ENCODE measurements at places on chromosomes 4 and X. TPM values are rescaled to one million over a fixed set of nuclear protein-coding genes. Genes with fewer than 3 reads are reported as not detected.

GRCh38 chr4:28227764-28228163, 1367.1 kb downstream of the STIM2 start:
- no peak for DNase-seq

Gene SPP1
- 3.0 TPM for polyA plus RNA-seq

DNA sequence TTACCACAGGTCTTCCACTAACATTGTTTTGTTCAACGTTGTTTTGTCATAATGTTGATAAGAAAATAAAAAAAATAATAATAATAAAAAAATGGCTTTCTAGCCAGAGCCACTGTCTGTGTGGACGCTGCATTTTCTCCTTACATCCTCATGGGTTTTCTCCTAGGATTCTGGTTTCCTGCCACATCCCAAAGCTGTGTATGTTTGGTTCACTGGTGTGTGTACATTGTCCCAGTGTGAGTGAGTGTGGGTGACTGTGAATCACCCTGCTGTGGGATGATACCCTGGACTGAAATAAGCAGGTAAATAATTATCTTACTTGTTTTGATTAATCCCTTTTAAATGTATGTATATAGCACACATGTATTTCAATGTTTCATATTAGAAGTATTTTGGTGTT, 2154.4 kb upstream of the AGA start:
- no peak for DNase-seq

DNA sequence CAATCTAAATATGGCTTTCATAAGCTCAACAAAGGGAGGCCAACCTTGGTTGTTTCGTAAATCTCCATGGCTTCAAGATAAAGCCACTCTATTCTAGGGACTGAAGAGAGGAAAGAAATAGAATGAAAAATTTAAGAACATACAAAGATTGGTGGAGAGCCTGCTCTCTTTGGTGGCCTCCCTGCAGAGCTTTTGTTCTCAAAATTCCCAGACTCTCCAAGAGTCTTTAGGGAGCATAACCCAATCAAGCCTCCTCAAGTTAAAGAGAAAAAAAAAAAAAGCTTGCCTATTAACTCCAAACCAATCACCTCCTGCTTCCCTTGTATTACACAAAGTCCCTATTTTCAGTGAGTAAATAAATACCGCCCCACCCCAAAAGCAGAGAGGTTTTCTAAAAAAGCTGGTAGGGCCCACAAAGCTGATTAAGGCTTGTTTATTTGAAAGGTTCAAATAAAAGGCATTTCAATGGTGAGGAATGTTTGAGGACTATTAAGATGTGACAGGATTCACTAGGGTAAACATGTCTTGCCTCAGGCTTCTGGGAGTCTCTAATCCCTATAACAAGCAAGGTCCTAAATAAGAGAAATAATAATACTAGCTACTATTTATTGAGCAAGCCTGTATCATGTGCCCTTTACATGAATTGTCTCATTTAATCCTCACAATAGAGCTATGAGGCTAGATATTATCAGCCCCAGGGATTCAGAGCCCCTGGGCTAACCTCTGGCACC, 71.6 kb downstream of the GPC3 start:
- no peak for DNase-seq

DNA sequence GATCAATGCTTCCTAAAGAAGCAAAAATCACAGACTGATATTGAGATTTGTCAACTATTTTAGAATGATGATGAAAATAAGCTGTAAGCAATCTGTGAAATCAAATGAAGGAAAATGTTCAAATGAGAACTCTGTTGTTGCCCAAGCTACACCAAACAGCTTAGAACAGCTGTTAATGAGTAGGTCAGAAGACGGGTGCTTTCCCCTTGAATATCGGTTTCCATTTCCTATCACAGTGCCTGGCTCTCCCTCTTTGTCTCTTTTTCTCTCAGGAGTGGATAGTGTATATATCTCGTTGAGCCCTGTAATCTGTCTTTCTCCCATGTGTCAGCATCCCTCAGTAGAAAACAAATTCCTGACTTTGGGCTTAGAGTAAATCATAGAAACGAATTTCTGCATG, 1592.9 kb upstream of the TENM3 start:
- no peak for DNase-seq

- DNase-seq: no peak
Measured at GRCh38 chr4:10442976-10443375, 14.2 kb downstream of the ZNF518B start.

Gene XAGE1A
- polyA plus RNA-seq: not detected

DNA sequence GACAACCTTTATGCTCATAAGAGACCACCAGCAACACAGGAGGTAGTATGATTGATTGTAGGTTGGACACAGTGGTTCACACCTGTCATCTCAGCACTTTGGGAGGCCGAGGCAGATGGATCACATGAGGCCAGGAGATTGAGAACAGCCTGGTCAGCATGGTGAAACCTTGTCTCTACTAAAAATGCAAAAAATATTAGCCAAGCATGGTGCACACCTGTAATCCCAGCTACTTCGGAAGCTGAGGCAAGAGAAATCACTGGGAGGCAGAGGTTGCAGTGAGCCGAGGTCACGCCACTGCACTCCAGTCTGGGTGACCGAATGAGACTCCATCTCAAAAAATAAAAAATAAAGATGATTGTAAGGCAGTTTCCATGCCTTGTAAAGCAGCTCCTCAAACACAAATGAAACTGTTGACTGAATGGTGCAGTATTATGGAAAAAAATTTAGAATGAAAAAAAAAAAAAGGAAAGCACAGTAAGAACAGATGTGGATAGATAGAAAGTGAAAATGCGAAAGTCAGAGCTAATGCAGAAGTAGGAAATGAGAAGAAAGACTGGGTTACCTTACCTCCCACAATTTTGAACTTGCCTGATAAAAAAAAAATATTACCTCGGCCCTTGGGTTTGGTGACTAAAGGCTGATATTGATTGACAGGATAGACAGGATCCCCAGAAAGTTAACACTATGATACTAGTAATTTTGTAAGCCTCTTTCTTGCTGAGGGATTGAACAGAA, 249.2 kb upstream of the TRAM1L1 start:
- no peak for DNase-seq

GRCh38 chrX:68789966-68790365, 38.9 kb upstream of the EFNB1 start:
- DNase-seq: no peak

DNA sequence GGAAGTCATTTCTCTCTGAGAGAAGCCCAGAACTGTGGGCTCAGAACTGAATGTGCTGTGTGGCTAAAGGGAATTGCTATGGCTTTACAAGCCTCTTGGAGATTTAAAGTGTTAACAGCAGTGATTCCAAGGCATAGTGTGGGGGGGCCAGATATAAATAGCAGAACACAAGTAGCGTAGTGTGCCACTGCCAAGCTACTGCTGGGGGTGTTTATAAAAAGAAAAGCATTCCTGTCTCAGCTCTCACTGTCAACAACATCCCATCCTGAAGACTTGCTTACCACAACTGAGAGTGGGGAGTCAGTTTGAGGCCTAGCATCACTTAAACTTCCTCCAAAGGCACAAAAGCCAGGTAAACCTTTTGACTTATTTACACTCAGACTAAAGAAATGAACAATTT, at the start of gene ART3:
TSS of gene ART3 (plus strand) at position 242 of the 400 bp plus-strand sequence. CDS start 1,181 bp downstream, outside the sequence.
- DNase-seq: no peak

DNA sequence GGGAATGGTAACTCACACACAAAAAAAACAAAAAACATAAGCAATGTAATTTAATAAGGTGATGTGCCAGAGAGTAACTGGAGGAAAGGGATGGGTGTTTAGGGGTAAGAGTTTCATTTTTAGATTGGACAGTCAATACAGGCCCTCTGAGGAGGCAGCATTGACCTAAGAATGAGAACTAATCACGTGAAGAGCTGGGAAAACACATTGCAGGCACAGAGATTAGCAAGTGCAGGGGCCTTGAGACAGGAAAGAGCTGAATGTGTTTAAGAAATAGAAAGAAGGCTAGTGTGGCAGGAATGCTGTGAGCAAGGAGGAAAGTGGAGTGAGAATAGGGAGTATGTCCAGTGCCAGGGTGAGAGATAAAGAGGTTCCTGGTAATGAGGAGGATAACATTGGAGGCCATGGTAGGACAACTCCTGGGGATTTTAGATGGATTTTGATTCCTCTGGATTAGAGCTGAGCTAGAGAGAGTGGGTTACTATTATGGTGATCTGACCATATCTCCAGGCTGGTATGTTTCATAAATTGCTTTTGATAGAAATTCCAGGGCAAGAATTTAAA, 17.6 kb downstream of the PDLIM5 start:
- DNase-seq: no peak

GRCh38 chr4:8910100-8910821, 38.6 kb upstream of the HMX1 start:
- DNase-seq: peak; percentile 45

DNA sequence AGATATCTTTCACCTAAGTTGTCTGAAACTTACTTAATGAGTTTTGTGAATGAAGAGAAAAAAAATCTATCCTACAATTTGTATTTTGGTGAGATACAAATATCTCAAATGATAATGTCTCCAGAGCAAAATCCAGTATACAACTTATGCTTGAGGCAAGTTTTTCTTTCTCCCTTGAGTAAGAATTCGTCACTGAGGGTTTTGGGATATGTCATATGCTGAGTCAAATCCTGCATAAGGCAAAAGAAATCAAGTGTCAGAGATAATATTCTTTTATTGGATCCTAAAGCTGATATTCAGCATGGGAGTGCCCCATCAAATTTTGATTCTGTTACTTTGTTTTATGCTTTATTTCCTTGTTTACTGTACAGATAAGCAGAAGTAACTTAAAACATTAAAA, 1308.6 kb downstream of the ARAP2 start:
- no peak for DNase-seq

- no peak for DNase-seq
Measured at GRCh38 chr4:36288731-36289426, 7.5 kb downstream of the DTHD1 start.

Gene SCRG1
- polyA plus RNA-seq: 0.55 TPM

Gene CCDC160
- polyA plus RNA-seq: not detected

- DNase-seq: no peak
Measured at GRCh38 chrX:866441-866990, 235.9 kb downstream of the SHOX start.

GRCh38 chr4:72383439-72383838, 185.6 kb downstream of the ADAMTS3 start:
- DNase-seq: no peak

Gene TLR1
- 2.8 TPM for polyA plus RNA-seq

Gene GPRASP1
- polyA plus RNA-seq: 5.0 TPM

Gene OTC
- 1.1 TPM for polyA plus RNA-seq

- DNase-seq: no peak
Measured at GRCh38 chr4:45072981-45073380, 346.6 kb upstream of the GNPDA2 start.

Gene RGS12
- polyA plus RNA-seq: 6.7 TPM

Gene TMEM271
- not detected for polyA plus RNA-seq

- peak; percentile 96 for DNase-seq
Measured at GRCh38 chr4:38752941-38753806, 29.6 kb downstream of the TLR10 start.

DNA sequence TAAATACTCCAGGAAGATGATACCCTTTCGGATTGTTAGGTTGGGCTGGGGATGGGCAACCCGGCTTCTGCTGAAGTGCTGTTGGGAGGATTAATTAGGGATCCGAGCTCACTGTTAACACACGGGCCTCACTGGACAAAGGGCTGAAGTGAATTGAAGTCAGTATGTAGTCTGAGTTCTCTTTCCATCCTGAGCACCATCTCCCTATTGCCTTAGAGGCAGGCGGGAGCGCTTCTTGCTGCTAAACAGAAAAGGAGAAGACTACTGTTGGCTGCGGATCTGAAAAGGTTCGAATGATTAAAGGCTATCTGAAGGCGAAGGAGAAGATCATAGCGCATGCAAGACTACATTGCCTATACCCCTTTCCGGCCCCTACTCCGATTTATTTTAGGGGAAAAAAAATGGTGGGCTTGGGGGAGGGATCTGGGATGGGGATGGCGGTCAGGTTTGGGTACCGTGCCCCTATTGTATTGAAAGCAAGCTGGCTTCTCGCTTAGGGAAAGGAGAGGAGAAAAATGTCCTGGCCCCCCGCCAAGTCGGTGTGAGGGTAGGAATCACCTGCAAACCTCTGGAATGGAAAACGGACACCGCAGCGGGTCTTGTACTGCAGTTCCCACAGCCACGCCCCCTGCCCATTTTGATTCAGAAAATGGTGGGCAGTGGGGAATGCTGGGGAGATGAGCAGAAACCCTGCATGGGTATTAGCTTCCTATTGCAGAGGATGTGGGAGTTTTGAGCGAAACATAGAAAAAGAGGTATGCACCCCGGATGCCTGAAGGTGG, 22.3 kb downstream of the MORF4L2 start:
- no peak for DNase-seq

Gene TLR2
- 8.3 TPM for polyA plus RNA-seq

DNA sequence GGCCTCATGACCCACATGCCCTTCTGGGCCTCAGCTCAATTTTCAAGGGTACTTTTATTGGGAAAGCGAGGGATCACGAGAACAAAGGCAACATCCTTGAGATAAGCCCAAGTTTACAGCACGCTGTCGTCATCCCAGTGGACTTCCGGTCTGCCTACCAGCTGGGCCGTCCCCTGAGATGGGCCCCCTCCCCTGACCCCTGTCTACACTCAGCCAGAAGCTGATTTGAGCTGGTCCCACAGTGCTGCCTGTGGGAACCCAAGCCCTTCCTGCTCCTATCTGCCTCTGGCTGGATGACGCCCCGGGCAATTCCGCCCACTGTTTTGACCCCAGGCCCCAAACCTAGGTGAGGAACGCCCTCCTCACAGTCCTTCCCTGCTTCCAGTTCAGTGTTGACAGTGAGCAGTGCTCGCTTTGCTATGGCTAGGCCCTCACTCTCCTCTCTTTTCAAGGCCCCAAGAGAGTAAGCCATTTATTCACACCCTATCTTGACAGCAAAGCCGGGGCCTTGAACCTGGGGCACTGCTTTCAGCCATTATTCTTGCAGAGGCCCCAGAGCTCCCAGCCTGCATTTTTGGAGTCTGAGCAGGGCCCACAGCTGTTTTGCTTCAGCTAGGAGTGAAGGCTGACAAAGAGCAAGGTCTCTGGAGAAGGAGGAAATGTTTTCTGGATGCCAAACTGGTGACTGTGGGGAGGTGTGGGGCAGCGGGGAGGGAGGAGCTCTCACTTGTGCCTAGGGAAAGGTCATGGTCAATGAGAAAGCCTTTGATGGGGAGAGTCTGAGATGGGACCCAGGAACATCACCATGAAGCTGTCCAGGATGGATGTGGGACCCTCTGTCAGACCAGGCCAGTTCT, 164.6 kb upstream of the BCOR start:
- DNase-seq: no peak
